ENCODE measurements at places on chromosomes 11 and 22. TPM values are rescaled to one million over a fixed set of nuclear protein-coding genes. Genes with fewer than 3 reads are reported as not detected.

Gene FGF4
- not detected for total RNA-seq

Gene SMIM38
- total RNA-seq, result not detected

Gene FAM227A
- not detected for total RNA-seq

Gene TIMP3
- total RNA-seq, result 107 TPM

Gene SIAE
- total RNA-seq, result 14.9 TPM

Gene SPI1
- not detected for total RNA-seq

Gene SMIM35
- total RNA-seq, result not detected

Gene ARHGAP8
- total RNA-seq, result not detected

Gene MAFF
- total RNA-seq, result 94.1 TPM

Gene GGT1
- 2.5 TPM for total RNA-seq

Gene C11orf52
- total RNA-seq, result 0.49 TPM

Gene FREY1
- total RNA-seq, result not detected

Gene ADAMTS15
- 0.05 TPM for total RNA-seq

Gene IL17REL
- total RNA-seq, result under 0.01 TPM

Gene MIOX
- not detected for total RNA-seq

Gene SCGB1D1
- total RNA-seq, result not detected

Measured in mammary microvascular endothelial cell (primary cell).